Epithelial cell of proximal tubule (primary cell): ENCODE measurements at places on chromosomes 1 and 21.

- no peak for DNase-seq
These were observed 67.9 kb upstream of the EFHD2 start for GRCh38 chr1:15341634-15342407.

- DNase-seq = no peak
These were observed 104.2 kb downstream of the SIM2 start for GRCh38 chr21:36803051-36803645.

GRCh38 chr21:27694667-27695066 is 727.8 kb upstream of the ADAMTS5 start:
- DNase-seq = no peak

DNA sequence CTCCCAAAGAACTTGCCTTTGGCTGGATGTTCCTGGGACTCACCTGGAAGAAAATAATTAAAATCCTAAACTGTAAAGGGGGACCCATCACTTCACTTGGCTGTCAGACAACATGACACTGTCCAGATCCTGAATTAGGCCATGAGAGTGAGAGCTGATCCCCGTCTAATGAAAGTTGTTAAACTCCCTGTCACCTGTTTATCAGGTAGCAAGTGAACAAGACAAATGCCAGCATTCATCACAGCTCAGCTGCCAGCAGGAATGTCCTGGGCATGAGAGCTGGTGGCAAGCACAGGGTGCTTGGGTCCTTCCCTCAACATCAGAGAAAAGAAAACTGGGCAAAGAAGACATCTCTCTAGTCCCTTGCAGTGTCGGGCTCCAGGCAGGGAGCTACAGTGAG is 23.8 kb downstream of the PMVK start:
- DNase-seq = no peak
